ENCODE measurements at places on chromosomes 11 and 22.
A peak's percentile ranks its signal among the peaks of the same experiment; 100 is the strongest.

DNA sequence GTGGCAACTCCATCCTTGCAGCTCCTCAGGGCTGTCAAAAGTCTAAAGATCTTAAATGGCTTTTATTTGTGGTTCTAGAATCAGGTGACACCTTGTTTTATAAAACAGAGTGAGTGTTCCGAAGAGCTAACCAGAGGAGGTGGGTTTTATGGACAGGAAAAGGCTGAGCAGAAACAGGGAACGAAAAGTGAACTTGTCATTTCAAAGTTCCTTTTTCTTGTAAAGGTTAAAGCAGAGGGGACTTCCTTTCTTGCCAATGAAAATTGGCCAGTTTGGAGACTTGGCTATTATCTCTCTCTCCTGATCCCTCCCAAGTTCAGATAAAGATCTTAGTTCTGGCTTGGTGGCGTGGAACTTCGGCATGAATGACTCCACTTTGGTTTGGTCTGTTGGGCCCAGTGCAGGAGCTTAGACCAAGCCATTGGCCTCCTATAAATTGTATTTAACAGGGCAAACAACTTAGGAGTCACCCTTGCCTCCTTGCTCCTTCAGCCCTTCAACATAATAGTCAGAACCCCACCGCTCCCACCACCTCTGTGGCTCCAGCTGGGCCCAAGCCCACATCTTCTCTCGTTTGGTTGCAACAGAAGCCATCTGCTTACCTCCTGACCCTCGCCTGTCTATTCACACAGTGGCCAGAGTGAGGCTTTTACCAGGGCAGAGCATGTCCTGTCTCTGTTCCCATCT lies 102.4 kb upstream of the THY1 start:
- DNase-seq, result no peak

GRCh38 chr11:104967534-104968354 lies 630 bp downstream of the CASP4 start:
- DNase-seq, result no peak

- no peak for DNase-seq
These were observed 1022.5 kb downstream of the TBC1D22A start for GRCh38 chr22:47784991-47785390.

- peak; percentile 15 for DNase-seq
These were observed 464 bp upstream of the CECR2 start for GRCh38 chr22:17368554-17369438.

DNA sequence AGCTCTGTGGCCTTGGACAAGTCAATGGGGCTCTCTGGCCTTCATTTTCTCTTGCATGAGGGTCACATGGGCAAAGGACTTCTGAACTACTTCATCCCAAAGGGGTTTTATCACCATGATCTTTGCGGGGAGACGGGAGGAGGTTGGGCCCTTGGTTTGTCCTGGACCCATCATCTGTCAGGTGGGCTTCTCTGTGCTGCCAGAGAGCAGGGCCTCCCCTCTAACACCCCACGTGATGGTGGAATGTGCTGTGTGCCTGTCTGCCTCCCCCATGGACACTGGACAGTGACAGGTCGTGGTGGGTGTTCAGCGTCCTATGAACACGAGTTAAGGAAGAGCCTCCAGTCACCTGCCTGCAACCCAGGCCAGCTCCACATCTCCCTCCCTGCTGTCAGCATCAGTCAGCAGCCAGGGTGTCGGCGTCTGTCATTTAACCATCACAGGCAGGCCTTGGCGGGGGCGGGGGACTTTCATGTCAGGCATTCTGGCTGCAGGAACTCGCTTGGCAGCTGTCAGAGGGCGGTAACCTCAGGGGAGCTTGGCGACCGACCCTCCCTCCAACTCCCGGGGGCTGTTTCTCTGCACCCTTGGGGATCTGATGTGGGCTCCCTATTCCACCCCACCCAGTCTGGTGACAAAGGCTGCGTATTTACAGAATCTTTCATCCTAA lies 2.6 kb upstream of the SUN2 start:
- peak; percentile 81 for DNase-seq

DNA sequence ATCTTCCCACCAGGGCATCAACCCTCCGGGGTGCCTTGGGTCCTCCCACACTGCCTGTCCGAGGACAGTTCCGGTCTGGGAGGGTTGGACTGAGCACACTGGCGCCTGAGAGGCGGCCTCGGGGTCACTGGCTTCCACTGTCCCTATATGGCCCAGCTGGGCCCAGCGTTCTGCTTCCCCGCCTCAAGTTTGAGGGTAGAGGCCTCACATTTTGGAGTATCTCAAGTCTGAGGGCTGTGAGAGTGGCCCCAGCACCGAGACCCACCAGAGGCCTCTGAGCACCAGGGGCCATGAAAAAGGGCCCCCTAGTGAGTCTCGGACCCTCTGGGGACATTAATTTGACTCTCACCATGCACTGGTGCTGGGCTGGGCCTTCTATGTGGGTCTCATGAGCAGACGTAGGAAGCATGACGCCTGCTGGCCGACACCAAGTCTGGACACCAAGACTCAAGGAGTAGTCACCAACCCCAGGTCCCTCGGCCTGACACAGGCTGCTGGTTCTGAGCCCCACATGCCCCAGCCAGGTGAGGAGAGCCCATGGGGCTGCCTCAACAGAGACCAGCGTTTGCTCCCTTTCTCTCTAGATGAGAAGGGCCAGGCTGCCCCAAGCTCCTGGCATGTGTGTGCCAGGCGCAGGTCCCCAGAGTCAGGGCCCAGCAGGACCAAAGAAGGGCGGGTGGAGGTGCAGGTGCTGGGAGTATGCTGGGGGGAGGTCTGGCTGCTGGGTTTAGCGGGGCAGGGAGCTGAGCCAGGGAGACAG lies 27.5 kb downstream of the ARVCF start:
- DNase-seq, result no peak

DNA sequence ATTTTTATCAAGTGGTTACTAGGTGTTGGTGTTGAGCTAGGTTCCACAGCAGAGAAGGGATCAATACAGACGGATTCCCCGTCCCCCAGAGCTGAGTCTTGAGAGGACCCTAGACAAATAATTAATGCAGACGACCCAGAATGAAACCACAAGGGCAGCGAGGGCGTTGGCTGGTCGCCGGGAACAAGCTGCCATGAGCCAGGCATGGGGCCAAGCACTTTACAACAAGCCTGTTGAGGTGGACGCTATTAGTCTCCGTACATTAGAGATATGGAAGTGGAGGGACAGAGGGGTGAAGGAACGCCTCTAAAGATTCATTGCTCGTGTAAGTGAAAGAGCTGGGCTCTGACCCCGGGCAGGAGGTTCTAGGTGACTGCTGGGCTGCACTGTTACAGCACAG lies 77.1 kb upstream of the EIF3D start:
- no peak for DNase-seq

DNA sequence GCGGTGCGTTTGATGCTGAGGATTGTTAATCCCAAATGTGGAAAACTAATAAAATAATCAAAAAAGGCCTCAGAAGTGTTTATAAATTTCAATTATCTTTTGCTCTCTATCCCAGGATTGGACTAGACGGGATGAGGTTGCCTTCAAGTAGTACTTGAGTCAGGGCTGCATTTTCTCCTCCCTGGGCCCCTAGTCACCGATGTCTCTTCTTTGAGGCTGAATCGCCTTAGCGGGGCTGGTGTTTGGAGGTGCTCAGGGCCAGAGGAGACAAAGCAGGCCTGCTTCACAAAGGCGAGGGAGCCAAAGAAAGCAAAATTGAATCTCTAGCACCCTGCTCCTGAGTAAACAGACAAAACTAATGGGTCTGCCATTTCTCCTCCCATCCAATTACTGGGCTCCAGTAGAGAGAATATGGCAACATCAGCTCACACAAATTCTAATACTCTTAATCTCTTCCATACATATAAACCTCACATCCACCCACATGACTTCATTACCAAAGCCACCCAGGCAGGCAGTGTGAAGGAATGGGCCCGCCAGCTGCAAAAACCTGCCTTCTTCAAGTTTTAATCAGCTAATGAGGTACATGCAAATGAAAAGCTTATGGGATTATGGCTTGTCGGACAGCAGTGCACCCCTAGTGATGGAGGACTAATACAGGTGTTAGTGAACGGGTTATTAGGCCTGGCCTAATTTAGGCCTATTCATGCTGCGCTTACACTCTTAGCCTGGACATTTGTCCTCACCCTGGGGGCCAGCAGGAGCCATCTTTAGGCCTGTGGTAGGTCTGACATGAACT lies 52.7 kb upstream of the HTATIP2 start:
- DNase-seq, result no peak

DNA sequence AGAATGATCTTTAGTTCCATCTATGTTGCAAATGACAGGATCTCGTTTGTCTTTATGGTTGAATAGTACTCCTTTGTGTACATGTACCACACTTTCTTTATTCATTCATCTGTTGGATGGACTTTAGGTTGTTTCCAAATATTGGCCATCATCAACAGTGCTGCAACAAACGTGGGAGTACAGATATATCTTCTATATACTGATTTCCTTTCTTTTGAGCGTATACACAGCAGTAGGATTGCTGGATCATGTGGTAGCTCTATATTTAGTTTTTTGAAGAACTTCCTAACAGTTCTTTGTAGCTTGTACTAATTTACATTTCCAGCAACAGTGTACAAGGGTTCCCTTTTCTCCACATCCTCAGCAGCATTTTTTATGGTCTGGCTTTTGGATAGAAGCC lies 407.5 kb upstream of the ANO5 start:
- DNase-seq, result no peak

- DNase-seq, result peak; percentile 45
These were observed 28.5 kb downstream of the MAFF start for GRCh38 chr22:38230108-38230825.

DNA sequence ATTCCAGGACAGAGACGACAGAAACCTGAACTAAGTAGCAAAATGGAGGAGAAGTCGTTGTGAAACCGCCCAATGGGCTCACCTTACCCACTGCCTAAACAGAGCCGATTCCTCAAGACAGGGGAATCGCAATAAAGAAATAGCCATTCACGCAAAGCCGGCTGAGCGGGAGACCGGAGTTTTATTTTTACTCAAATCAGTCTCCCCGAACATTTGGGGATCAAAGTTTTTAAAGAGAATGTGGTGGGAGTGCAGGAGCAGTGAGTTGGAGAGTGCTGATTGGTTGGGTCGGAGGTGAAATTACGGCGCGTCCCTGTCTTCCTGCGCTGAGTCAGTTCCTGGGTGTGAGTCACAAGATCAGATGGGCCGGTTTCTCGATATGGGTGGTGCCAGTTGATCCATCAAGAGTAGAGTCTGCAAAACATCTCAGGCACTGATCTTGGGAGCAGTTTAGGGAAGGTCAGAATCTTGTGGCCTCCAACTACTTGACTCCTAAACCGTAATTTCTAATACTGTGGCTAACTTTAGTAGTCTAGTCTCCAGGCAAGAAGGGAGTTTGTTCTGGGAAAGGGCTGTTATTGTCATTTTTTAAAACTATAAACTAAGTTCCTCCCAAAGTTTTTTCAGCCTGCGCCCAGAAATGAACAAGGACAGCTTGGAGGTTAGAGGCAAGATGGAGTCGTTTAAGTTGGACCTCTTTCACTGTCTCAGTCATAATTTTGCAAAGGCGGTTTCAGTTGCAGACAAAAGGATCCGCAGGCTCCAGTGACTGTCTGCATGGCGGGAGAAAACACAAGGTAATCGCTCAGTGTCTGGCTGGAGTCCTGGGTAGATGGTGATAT lies 34.1 kb downstream of the OR4D9 start:
- no peak for DNase-seq

- no peak for DNase-seq
These were observed 105.7 kb upstream of the AKIP1 start for GRCh38 chr11:8805296-8805695.

- no peak for DNase-seq
These were observed 511.1 kb downstream of the SOX6 start for GRCh38 chr11:15845261-15845660.

DNA sequence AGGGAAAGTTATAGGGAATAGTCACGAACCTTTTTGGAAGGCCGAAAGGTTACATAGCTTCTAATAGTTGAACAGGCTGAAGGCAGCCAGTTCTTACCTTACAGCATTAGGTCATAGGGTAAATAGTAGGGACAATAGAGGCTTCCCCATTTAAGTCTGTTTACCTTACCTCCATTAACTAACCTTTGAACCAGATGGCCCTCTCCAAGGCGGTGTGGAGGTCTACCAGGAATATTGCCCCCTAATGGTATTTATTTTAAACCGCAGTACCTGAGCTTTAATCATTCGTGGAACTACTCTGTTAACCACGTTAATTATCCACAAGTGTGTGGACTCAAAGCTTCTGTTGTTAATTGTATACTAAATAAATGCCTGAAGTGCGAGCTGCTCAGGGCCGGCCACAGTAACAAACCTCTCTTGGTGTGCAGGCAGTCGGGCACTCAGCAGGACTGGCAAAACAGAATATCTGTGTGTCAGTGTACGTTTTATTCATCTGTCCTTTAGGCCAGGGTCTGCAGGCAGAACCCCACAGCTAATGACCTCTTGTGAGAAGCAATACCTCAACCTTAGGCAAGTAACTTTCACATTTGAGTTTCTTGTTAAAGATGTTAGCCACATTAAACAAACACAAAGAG lies 81.7 kb downstream of the PRCP start:
- no peak for DNase-seq

All from activated CD8-positive, alpha-beta memory T cell treated with anti-CD3 and anti-CD28 coated beads, Interleukin-2, amount 50 U/mL, for 4 hours (primary cell).